ENCODE measurements at places on chromosomes 3 and 15.

DNA sequence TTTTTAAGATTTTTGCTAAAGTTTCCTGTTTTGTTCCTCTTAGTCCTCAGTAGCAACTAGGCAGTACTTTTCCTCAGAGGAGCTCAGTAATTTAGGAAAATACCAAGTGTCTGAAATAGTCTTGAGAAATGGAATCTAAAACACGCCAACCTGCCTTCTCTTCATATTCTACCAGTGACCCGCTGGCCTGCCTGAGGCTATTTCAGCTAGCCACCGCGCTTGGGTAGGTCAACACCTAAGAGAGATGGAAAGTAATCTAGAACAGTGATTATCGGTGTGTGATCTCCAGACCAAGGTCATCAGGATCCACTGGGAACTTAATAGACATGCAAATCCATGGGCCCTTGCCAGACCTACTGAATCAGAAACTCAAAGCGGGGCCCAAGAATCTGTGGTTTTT, 7.5 kb downstream of the LCTL start:
- DNase-seq: no peak

GRCh38 chr3:51718547-51719409, 11.9 kb downstream of the GRM2 start:
- DNase-seq: no peak

GRCh38 chr3:68504201-68504600, 428.1 kb downstream of the TAFA4 start:
- no peak for DNase-seq

GRCh38 chr3:129197321-129197720, 13.6 kb upstream of the CNBP start:
- DNase-seq: no peak

- DNase-seq: no peak
These were observed 52.4 kb downstream of the KLF13 start for GRCh38 chr15:31379042-31379441.

GRCh38 chr3:71102111-71102983, 481.2 kb downstream of the FOXP1 start:
- DNase-seq: no peak

- DNase-seq: no peak
These were observed 12.9 kb downstream of the SSUH2 start for GRCh38 chr3:8631661-8632060.

GRCh38 chr15:48315041-48315440, 16.2 kb upstream of the DUT start:
- no peak for DNase-seq

- DNase-seq: no peak
These were observed 673.7 kb downstream of the FHIT start for GRCh38 chr3:60577601-60578000.

DNA sequence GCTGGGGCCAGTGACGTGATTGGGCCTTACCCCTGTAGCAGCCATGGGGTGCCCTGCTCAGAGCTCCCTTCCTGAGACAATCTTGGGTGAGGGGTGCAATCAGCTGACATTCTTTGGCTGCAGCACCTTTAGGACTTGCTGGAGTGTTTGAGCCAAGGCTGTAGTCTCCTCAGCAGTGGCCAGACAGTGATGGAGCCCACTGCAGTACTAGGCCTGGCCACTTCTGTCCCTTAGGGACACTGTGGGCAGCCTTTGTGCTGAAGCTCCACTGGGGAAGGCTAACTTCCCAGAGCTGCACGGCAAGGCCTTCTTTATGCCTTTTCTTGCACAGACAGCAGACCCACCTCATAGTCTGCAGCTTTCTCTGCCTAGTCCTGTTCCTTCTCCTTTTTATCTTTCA, 284.9 kb upstream of the IGF1R start:
- DNase-seq: no peak

DNA sequence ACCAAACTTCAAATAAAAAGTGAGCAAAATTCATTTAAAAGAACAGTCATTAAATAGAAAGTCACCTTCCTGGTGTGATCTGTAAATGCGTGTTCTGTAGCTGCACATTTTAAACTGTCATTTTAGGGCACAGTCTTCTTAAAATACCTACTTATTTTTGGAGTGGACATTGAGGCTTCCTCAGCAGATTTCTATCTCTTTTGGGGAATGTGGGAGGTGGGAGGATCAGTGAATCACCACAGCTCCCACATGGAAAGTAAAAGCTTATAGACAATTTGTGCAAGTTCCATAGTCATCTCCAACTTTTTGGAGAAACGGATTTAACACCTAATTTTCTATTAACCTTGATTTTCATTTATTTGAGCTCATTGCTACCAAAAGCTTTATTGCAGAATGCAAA, 21.0 kb upstream of the MOBP start:
- DNase-seq: no peak

DNA sequence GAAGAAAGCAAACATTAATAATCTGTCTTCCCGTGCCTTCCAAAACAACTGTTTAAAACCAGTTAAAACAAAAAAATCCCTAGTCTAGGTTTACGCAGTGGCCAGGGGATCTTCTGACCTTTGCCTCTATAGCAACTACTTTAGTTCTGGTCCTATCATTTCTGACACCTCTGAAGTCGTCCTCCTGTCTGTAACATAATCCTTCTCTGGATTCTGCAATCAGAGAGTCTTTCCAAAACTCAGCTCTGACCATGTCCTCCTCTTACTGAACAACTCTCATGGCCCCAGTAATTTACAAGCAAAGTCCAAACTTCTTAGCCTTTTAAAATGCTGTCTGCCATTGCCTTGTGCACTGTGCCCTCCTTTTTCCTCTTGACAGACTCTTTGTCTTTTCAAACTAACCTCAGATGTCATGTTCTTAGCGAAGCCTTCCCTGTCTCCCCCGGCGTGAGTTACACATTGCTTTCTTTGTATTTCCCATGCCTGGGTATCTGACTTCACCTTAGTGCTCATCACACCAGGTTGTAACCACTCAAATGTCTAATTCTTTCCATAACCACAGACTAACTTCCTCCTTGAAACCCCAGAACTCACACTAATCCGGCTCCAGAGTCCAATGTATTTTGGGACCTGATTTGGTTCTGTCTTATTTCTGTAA, 105.2 kb upstream of the BNIP2 start:
- DNase-seq: no peak

- DNase-seq: no peak
These were observed 439 bp downstream of the CTXND1 start for GRCh38 chr15:80251428-80252120.

Measured in stimulated activated CD4-positive, alpha-beta T cell treated with anti-CD3 and anti-CD28 coated beads, Interleukin-1b, Interleukin-23, amount 100 ng/mL, for 1 hour (primary cell).